ENCODE measurements at places on chromosomes 7 and 10.

GRCh38 chr10:8004469-8005000 lies 50.0 kb upstream of the GATA3 start:
- no peaks in the 10 kb centered on the region for H3K36me3 ChIP-seq
- H3K4me3 ChIP-seq: no peak overlapping the region
- DNase-seq: no peak
- no peaks in the 10 kb centered on the region for H3K4me1 ChIP-seq
- H3K27ac ChIP-seq: no peak overlapping the region

- H3K4me3 ChIP-seq: no peak overlapping the region
- no peak overlapping the region for H3K27ac ChIP-seq
- no peaks in the 10 kb centered on the region for H3K36me3 ChIP-seq
Observed at GRCh38 chr10:17989908-17990767, 38.4 kb downstream of the SLC39A12 start.

DNA sequence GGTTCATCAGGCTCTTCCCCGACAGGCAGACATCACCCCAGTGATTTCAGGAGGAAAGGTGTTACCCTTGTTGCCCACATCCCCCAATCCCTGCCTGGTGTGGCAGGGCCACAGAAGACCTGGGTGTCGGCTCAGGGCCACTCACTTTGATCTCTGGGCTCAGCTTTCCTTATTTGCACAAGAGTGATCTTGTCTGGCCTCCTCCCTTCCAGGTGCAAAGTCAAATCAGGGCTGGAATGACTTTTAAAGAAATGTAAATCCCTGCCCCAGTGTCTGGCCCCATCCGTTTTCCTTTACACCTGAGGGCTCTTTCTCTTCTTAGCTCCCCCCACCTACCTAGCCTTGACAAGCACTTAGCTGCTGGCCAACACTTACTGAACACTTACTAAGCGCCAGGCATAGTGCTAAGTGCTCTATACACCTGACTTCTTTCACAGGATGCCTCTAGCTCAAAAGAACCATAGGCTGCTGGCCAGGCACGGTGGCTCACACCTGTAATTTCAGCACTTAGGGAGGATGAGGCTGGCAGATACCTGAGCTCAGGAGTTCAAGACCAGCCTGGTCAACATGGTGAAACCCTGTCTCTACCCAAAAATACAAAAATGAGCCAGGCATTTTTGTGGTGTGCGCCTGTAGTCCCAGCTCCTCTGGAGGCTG lies 979 bp upstream of the NODAL start:
- no peaks in the 10 kb centered on the region for H3K36me3 ChIP-seq
- no peak for DNase-seq
- H3K27me3 ChIP-seq: peaks cover 48% of the 10 kb centered on the region
- no peak overlapping the region for H3K27ac ChIP-seq
- no peak overlapping the region for H3K4me3 ChIP-seq

- no peak overlapping the region for H3K4me3 ChIP-seq
- H3K27ac ChIP-seq: no peak overlapping the region
- peaks cover 12% of the 10 kb centered on the region for H3K36me3 ChIP-seq
- DNase-seq: no peak
Observed at GRCh38 chr7:6350433-6351058, 78.1 kb upstream of the CYTH3 start.

GRCh38 chr7:88458946-88459345 lies 152.3 kb upstream of the STEAP4 start:
- no peak overlapping the region for H3K4me3 ChIP-seq
- no peak for DNase-seq
- no peak overlapping the region for H3K27ac ChIP-seq
- no peaks in the 10 kb centered on the region for H3K4me1 ChIP-seq
- H3K36me3 ChIP-seq: no peaks in the 10 kb centered on the region

DNA sequence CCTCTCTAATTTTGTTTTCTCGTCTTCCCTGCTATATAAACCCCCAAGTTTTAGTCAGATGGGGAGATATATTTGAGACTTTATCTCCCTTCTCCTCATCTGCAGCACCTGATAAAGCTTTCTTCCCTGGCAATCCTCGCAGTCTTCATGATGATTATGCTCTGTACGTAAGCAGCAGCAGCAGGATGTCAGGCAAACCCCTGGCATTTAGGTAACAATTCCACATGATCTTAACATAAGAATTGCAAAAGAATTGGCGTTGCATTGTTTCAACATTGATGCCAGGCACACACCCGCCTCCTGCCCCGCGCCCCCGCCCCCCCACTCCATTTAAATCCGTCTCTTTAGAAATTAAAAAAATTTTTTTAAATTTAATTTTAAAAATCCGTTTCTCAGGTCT lies 6.1 kb downstream of the PKD1L1 start:
- no peak overlapping the region for H3K4me3 ChIP-seq
- no peaks in the 10 kb centered on the region for H3K36me3 ChIP-seq
- no peaks in the 10 kb centered on the region for H3K27me3 ChIP-seq
- H3K4me1 ChIP-seq: peaks cover 8% of the 10 kb centered on the region

- peak overlapping the region; percentile 4 for H3K4me3 ChIP-seq
Observed at GRCh38 chr10:68106656-68107055, 2.6 kb upstream of the MYPN start.
